MCF 10A (cell line): ENCODE measurements at places on chromosomes 11 and 22.
A peak's percentile ranks its signal among the peaks of the same experiment; 100 is the strongest.

DNA sequence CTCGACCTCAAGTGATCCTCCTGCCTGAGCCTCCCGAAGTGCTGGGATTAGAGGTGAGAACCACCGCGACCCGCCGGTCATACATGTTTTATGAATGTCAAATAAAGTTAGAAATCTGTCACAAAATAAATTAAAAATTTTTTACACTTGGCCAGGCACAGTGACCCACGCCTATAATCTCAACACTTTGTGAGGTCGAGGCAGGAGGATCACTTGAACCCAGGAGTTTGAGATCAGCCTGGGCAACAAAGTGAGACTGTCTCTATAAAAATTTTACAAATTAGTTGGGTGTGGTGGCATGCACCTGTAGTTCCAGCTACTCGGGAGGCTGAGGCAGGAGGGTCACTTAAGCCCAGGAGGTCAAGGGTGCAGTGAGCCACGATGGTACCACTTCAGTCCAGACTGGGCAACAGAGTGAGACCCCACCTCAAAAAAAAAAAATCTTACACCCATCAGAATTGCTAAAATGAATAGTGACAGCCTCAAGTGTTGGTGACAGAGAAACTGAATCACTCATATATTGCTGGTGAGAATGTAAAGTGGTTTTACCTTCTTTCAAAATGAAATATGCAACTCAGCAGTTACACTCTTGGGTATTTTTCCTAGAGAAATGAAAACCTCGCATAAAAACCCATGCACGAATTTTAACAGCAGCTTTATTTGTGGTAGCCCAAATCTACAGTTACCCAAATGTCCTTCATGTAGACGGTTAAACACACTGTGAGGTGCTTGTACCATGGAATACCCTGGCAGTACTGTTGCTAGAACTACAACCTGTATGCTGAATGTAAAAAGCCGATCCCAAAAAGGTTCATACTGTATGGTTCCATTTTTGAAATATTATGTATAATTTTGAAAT lies 55.4 kb downstream of the MED15 start:
- no peak for DNase-seq

GRCh38 chr11:10878408-10879214 lies 20.8 kb upstream of the ZBED5 start:
- peak; percentile 73 for DNase-seq

DNA sequence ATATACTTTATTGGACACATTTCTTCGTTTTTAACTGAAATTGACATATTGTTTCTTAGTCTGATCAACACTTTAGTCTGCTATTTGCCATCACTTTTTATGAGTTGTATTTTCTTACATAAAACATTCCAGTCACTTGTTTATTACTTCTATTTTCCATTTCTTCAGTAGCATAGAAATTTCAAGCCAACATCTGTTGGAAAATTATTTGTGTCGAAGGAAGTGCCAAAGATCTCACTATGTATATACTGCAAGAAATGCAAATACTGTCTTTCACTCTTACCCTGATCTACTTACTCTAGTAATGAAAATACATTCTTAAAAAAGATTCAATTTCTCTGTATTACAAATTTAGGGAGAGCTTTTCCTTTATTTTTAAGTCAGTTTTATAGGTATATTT lies 105.9 kb downstream of the SLC17A6 start:
- no peak for DNase-seq

GRCh38 chr11:13045734-13046133 lies 36.6 kb downstream of the RASSF10 start:
- no peak for DNase-seq

- DNase-seq: peak; percentile 53
These were observed 21.9 kb upstream of the SCN2B start for GRCh38 chr11:118198370-118198769.

- no peak for DNase-seq
These were observed 193.6 kb downstream of the CWF19L2 start for GRCh38 chr11:107263844-107264563.

DNA sequence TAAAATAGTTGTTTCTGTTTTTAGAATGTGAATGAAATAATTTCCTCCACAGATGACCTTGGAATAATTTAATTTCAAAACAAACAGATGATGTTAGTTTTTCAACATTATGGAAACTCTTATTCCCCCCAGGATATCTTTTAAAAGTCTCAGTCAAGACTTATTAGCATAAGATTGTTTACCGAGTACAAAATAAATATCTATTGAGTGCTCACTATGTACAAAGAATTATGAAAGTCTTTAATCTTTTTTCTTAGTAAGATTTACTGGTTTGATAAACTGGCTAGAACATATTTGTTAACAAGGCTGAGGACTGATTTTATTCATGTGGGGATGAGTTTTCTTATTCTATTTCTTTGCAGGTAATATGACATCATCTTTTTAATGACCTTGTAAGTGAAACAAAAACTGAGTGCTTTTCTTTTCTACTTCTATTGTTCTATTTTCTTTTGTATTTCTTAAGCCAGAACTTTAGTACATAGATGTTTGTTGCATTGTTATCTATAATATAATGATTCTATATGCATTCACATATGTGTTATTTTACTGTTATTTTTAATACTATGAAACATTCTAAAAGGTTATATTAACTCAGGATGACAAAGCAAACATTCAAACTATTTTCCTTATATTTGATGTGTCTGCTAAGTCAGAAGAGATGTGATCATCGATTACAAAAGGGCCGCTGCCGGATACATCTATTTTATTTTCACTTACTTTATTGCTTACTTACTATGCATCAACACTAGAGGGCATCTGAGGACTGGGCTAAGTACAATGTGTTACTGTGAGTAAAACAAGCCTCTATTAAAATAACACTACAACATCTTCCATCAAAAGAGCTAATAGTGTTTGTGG lies 111.0 kb upstream of the ARHGAP42 start:
- peak; percentile 63 for DNase-seq

DNA sequence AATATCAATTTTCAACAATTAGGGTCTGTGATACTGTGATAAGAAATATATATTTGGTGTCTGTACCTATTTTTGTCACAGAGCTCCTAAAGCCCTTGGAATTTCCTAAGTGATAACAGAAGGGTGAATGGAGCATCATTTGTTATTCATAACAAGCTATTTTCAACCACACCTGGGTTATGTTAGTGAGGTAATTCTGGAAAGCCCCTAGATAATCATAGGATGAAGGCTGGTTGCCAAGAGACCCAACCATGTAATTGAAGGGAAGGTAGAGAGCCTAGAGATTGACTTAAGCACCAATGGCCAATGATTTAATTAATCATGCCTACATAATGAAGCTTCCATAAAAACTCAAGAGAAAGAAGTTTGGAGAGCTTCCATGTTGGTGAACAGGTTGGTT lies 109.4 kb downstream of the KIF18A start:
- no peak for DNase-seq

DNA sequence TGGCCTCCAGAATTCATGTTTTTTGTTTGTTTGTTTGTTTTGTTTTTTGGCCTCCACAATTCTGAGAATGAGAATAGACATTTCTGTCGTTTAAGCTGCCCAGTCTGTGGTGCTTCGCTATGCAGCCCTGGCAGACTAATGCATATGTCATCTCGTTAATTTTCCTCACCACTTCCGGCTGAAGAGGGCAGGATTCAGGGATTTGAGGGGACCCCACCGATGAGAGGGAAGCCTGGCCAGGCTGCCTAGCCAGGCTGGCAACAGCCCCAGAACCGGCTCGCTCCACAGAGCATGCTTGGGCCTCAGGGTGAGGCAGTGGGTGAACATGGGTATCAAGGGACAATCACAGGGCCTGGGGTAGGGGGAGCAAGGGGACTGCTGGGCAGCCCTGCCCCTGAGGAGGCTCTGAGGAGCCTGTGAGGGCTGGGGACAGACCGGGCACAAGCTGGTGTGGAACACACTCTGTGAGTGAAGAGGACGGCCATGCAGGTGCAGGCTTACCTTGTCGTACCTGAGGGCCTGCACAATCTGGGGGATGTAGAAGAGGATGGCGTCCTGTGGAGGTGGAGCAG lies 47.8 kb upstream of the SERPIND1 start:
- DNase-seq: no peak

DNA sequence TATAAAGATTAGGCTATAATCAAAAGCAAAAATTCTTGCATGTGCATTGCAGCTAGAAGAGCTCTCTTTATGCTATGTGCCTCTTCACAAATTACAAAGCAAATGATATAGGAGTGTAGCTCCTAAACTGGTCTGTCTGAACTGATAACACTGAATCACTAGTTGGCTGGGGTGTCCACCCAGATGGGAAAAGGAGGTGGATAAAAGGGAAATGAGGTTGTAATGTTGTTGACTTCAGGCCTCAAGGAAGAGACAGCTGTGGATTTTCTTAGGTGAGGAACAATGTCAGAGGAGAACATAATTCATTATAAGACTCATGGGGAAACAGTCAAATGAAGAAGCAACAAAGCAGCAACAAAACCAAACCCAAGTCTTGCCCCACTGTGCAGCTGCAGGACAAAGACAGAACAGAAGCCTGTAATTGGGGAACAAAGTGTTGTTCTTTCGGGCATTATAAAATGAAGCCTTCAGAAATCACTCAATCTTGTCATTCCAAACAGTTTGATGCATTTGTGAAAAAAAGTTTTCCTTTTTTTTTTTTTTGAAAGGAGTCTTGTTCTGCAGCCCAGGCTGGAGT lies 130.1 kb upstream of the DDI1 start:
- DNase-seq: no peak

GRCh38 chr11:33172996-33173395 lies 11.7 kb upstream of the CSTF3 start:
- DNase-seq: peak; percentile 33

DNA sequence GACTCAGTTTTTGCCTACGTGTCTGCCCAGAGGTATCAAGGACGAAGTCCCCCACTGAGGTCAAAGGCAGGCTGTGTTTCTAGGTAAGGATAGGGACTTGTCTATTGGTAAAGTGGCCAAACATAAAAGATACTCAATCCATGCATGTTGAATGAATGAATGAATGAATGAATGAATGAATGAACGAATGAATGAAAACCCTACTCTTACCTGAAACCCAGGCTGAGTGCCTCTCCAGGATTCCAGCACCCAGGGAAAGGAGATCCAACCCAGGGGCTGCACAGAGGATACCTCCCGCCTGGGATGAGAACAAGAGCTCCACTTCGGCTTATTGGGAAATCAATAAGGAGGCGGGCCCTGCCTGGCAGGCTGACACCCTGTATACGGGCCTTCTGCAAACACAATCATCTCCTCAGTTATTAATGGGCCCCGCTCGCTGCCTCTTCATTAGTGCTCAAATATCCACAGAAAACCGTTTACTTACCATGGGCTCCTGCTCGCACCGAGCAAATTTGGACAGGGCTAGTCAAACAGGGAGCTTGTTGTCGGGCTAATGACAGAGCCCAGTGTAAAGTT lies 177.4 kb downstream of the BUD13 start:
- no peak for DNase-seq

DNA sequence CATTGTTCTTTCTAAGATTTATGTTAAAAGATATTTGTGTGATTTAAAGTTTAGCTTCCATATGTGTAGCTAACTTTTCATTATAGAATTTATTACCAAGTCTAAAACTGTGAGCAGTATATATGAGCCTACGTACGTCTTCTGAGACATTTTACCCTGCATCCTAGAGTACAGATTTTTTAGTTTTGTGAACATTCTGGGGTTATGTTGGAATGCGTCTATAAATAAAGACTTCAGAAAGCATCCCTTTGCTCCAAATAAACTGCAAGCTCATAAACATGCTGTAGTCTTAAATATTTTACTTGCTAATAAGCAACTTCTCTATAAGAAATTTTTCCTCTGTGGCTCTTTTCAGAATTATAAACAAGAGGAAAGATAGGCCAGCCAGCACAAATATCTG lies 236.5 kb downstream of the DDX10 start:
- no peak for DNase-seq

DNA sequence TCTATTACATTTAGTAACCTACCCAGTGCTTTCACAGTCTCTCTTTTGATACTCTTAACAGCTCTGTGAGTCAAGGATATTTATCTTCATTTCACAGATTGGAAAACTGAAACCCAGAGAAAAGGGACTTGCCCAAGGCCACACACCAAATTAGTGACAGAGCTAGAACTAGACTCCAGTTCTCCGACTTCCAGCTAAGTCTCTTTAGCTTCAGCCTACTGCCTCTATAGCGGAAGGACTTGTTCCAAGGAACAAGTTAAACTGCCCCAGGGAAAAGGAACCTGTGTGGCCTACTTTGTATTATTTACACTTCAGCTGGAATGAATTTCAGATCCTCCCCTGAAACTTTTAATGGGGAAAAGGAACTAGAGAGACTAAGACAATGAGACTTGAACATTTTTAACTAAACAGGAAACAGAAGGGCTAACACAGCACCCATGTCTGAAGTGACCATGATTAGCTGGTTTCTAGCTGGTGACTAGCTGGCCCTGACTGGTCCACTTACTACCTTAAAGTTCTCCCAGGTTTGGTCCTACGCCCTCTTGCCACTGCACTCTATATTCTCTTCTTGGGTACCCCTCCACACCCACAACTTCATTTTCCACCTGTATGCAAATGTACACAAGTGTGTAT lies 1.3 kb downstream of the LRRC51 start:
- no peak for DNase-seq

GRCh38 chr11:64364911-64365310 lies 5.9 kb downstream of the RPS6KA4 start:
- no peak for DNase-seq

DNA sequence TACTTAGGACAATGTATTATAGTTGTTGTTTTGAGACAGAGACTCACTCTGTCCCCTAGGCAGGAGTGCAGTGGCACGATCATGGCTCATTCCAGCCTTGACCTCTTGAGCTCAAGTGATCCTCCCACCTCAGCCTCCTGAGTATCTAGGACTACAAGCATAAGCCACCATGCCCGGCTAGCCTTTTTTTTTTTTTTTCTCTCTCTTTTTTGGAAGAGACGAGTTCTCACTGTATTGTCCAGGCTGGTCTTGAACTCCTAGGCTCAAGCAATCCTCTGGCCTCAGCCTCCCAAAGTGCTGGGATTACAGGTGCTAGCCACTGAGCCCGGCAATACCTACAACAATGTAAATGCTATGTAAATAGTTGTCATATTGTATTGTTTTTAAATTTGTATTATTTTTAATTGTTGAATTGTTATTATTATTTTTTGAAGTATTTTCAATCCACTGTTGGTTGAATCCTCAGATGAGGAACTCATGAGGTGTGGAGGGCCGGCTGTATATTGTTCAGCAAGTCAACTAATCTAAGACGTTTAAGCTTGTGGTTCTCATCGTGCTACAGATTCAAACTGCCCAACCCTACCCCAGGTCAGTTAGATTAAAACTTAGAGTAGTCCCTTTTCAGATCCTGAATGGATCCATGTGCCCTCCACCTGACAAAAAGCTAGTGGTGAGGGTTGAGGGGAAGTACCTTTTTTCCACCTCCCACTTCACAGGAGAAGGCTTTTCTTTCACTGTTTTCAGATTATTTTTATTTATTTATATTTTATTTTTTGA lies 11.9 kb upstream of the ZNF280A start:
- no peak for DNase-seq
